ENCODE measurements at places on chromosomes 12 and 14.

- no peak for DNase-seq
These were observed 660 bp upstream of the MCRS1 start for GRCh38 chr12:49568442-49569162.

DNA sequence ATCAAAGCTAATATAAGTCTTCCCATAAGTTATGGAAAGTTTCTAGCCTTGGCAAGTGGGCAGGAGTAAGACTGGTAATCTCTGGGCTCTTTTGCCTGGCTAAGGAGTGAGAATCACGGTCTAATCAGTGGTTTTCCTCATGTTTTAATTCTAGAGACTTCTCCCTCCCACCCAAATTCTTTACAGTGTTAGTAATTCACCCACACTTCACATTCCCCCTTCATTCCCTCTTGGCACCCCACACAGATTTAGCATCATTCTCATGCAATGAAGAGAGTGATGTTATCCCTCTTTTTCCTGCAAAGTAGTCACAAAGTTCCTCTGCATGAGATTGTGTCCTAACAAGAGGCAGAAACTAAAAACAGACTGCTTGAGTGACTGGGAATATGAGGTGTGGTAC is 28.6 kb upstream of the CACNA2D4 start:
- DNase-seq, result no peak

DNA sequence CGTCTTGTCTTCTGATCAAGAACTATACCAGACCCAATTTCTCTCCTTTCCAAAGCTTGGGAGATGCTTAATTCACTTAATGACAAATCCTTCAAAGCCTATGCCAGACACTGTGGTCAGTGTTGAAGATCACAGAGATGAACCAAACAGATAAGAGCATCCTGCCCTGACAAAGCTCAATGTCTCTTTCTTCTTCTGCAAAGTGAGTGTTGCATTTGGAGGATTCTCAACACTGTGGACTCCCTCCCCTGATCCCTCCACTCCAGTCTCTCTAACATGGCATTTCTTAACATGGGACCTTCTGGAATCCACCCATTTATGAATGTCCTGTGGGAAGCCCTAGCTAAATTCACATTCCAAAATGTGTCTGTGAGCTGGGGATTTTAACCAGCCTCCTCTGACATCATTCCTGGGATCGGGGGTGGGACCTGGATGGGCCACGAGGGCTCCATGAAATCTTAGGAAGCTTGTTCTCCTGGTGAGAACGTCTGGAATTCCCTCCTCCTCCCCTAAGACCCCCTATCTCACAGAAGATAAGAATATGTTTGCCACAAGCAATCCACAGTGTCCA is 20.3 kb downstream of the SYNE3 start:
- no peak for DNase-seq

- no peak for DNase-seq
These were observed 15.6 kb downstream of the TSPAN9 start for GRCh38 chr12:3092764-3093163.
